Heart left ventricle (tissue), 16 donors: ENCODE measurements at places on chromosomes 5 and 9. TPM values are rescaled to one million over a fixed set of nuclear protein-coding genes. Genes with fewer than 3 reads are reported as not detected.

CNTNAP3B gene
- 13.6 TPM for total RNA-seq

DNA sequence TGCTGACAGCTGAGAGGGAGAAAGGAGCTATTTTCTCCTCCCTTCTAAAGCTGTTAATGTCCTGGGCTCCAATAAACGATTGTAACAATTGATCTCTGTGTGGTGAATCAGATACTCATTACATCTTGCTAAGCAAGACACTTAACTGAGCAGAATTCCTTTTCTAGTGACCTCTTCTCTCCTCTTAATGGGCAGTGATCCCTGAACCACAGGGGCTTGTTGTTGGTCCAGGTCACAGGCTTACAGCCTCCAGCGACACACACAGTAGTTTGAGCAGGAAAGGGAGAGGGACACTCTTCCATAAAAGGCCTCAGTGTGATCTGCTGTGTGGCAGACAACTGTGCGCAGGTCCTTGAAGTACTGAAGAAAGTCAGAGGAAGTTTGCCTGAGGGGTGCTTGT, 58.5 kb upstream of the MYO10 start:
- no peak overlapping the region for H3K4me3 ChIP-seq
- no peaks in the 10 kb centered on the region for H3K4me1 ChIP-seq
- no peaks in the 10 kb centered on the region for H3K27me3 ChIP-seq
- H3K36me3 ChIP-seq = no peaks in the 10 kb centered on the region
- peak overlapping the region; percentile 22 for H3K27ac ChIP-seq

PCDHGA5 gene
- 8.8 TPM for total RNA-seq

- no peak for DNase-seq
- H3K27ac ChIP-seq = no peak overlapping the region
- H3K4me3 ChIP-seq = no peak overlapping the region
- no peaks in the 10 kb centered on the region for H3K36me3 ChIP-seq
- H3K4me1 ChIP-seq = no peaks in the 10 kb centered on the region
Measured at GRCh38 chr5:76084496-76085242, 1.5 kb downstream of the SV2C start.

DNA sequence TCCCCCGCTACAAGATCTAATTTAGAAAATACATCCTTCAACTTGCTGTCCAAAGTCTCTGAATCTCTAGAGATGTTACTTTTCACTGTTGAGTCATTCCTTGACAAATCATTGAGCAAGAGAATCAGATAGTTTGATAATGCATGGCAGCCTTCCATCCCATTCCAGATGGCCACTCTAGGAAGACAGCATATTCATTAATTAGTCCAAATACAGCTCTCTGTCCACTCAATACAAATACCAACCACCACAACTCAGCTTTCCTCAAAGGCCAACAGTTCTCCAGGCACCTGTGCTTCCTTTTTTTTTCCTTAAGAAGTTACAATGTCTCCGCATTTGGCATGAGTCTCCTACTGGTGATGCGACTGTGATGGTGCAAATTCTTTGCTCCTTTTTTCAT, 72.3 kb downstream of the DROSHA start:
- peaks cover 83% of the 10 kb centered on the region for H3K36me3 ChIP-seq
- H3K27me3 ChIP-seq = no peaks in the 10 kb centered on the region
- no peak overlapping the region for H3K27ac ChIP-seq
- no peaks in the 10 kb centered on the region for H3K4me1 ChIP-seq

GRCh38 chr9:16213781-16214515, 656.5 kb downstream of the BNC2 start:
- no peaks in the 10 kb centered on the region for H3K27me3 ChIP-seq
- no peaks in the 10 kb centered on the region for H3K4me1 ChIP-seq
- peak; percentile 77 for DNase-seq
- H3K36me3 ChIP-seq = no peaks in the 10 kb centered on the region
- H3K4me3 ChIP-seq = no peak overlapping the region

- no peak for DNase-seq
- H3K27ac ChIP-seq = no peak overlapping the region
- no peaks in the 10 kb centered on the region for H3K36me3 ChIP-seq
- no peak overlapping the region for H3K4me3 ChIP-seq
- H3K27me3 ChIP-seq = no peaks in the 10 kb centered on the region
- H3K4me1 ChIP-seq = peaks cover 22% of the 10 kb centered on the region
Measured at GRCh38 chr5:126523818-126524510, 71.1 kb downstream of the ALDH7A1 start.

DNA sequence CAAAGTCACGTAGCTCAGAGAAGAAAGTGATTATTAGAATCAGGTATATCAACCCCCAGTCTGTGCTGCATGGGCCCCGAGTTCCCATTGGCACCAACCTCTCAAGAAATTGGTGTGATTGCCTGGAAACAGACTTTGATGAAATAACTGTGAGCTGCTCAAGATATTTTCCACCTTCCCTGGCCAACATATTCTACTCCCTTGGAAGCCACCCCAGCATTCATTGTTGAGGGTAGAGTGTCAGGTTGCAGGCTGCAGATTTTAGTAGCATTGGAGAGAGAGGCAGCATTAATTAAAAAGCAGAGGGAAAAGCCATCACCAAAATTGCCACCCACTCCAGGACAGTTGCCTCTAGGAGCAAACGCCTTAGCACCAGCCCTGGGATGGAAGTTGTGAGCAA, 154.2 kb upstream of the TNPO1 start:
- H3K27ac ChIP-seq = no peak overlapping the region
- no peaks in the 10 kb centered on the region for H3K36me3 ChIP-seq
- no peaks in the 10 kb centered on the region for H3K4me1 ChIP-seq
- H3K27me3 ChIP-seq = no peaks in the 10 kb centered on the region
- no peak for DNase-seq

DNA sequence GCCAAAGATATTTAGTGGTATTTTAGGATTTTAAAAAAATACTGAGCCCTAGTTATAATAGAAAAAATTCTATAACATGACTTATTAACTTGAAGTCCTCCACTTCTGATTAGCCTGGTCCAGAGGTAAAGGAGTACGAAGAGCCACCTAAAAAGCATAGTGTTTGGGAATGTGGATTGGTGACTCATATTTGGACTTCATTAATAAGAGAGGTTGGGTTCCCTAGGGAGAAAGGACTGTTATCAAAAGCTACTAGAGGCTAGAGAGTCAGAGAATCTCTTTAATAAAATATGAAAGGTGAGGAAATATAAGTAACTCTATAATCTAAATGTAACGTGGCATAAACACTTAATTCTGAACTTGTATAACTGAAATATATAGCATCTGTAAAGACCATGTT, 180.7 kb upstream of the TARS1 start:
- no peak for DNase-seq
- H3K4me1 ChIP-seq = no peaks in the 10 kb centered on the region
- H3K36me3 ChIP-seq = no peaks in the 10 kb centered on the region
- H3K27ac ChIP-seq = no peak overlapping the region
- H3K27me3 ChIP-seq = no peaks in the 10 kb centered on the region
- H3K4me3 ChIP-seq = no peak overlapping the region

DNA sequence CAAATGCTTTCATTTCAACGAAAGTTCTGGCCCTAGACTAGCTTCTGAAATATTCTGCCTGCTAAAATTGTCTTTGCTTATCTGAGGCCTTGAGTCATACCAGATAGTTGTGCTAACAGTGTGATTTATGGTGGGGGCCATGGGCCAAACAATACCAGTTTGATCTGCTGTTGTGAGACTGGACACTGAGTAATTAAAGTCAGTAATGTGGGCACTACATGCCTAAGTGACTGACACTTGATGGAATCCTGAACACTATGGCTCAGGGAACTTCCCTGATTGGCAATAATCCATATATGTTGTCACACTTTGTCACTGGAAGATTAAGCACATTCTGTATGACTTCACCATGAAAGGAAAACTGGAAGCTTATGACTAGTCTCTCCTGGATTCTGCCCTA, 127.6 kb upstream of the CYLC2 start:
- H3K4me1 ChIP-seq = no peaks in the 10 kb centered on the region
- DNase-seq = peak; percentile 20
- H3K36me3 ChIP-seq = no peaks in the 10 kb centered on the region
- H3K27me3 ChIP-seq = no peaks in the 10 kb centered on the region
- H3K4me3 ChIP-seq = no peak overlapping the region
- H3K27ac ChIP-seq = peak overlapping the region; percentile 10

- peaks cover 4% of the 10 kb centered on the region for H3K4me1 ChIP-seq
- peak overlapping the region; percentile 62 for H3K4me3 ChIP-seq
- H3K27me3 ChIP-seq = no peaks in the 10 kb centered on the region
- no peak for DNase-seq
- peak overlapping the region; percentile 96 for H3K27ac ChIP-seq
Measured at GRCh38 chr5:141850244-141850768, 27.9 kb downstream of the PCDH1 start.

DNA sequence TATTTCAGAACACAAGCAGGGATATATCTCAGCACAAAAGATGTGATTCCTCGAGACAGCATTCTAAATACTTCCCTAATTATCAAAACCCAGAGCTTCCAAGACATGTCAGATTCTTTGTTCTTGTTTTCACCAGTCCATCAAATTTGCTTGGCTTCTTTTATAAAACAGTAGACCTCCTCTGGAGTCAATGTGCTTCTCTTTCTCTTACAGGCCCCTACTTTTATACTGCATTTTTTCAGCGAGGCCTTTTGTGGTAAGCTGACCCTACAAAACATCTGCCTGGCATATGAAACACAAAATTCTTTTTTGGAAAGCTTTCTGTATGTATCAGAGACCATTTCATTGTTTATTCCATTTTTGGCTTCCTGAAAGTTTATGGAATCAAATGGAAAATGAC, 81.8 kb downstream of the ARSB start:
- no peak overlapping the region for H3K4me3 ChIP-seq
- peaks cover 12% of the 10 kb centered on the region for H3K4me1 ChIP-seq
- no peaks in the 10 kb centered on the region for H3K36me3 ChIP-seq
- H3K27me3 ChIP-seq = no peaks in the 10 kb centered on the region

- H3K4me3 ChIP-seq = no peak overlapping the region
- H3K27me3 ChIP-seq = no peaks in the 10 kb centered on the region
- no peaks in the 10 kb centered on the region for H3K36me3 ChIP-seq
- no peak for DNase-seq
- H3K27ac ChIP-seq = no peak overlapping the region
- no peaks in the 10 kb centered on the region for H3K4me1 ChIP-seq
Measured at GRCh38 chr9:6198251-6198650, 17.4 kb upstream of the IL33 start.

SCGB3A2 gene
- not detected for total RNA-seq

DNA sequence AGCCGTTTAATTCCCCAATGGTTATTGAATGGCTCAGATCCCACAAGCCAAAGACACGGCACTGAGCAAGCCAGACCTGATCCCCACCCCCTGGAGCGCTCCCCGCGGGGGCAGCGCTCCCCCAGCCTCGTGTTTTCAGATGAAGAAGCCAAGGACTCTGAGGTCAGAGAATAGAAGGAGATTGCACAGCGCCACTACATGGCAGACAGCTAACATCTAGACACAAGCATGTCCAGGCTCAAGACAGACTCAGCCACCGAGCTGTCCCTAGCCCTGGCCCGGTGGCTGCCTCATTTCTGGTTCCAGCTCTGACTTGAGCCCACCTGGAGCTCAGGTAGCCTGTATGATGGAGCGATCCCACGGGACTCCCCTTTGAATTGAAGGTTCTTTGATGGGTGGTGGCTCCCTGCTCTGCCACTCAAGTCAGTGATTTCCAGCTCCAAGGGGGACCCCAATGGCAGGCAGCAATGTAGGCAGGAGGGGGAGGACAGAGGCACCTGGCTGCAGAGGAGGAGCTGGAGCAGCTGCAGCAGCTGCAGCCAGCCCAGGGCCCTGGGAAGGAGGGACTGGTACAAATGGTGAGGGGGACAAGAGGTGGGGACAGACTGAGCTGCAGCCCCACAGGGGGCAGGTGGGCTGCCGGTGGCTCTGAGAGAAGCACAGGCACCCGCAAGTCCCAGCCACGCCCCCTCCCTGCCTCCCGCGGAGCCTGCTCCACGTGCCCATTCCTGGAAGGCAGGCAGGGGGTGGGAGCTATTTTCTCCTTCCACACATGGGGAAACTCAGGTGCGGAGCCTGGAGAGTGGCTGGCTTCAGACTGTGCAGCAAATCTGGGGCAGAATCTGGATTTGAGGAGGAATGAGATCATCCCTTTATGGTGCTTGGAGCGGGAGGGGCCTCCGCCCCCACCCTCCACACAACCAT, 40.2 kb downstream of the NTNG2 start:
- peaks cover 4% of the 10 kb centered on the region for H3K27me3 ChIP-seq
- no peak overlapping the region for H3K4me3 ChIP-seq
- no peaks in the 10 kb centered on the region for H3K36me3 ChIP-seq
- H3K27ac ChIP-seq = no peak overlapping the region
- no peaks in the 10 kb centered on the region for H3K4me1 ChIP-seq
